CD4-positive, alpha-beta T cell treated with Interleukin-12 subunit alpha and Interleukin-12 subunit beta, for 1 hour (primary cell): ENCODE measurements at places on chromosomes 6 and 20.
A peak's percentile ranks its signal among the peaks of the same experiment; 100 is the strongest.

DNA sequence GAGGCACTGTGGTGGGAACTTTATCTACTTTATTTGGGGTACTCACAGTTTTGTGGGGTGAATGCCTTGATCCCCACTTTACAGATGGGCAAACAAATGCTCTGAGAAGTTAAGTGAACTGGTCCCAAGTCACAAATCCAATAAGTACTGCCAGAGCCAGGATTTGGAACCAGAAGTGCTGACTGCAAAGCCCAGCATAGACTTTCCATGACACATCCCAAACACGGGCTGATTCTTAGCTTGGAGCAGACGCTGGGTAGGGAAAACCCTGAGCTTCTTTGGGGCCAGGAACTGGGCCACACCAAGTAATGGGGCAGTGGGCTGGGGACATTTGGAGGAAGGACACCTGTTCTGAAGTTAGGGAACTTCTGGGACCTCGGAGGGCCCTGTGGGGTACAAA lies 20.3 kb downstream of the RIN2 start:
- no peak for DNase-seq

- DNase-seq = no peak
Measured at GRCh38 chr6:44342489-44342888, at the start of gene SPATS1. Gene SPATS1, plus strand, starts transcription at chr6:44342650. Its CDS starts 446 bp downstream, at chr6:44343096.

DNA sequence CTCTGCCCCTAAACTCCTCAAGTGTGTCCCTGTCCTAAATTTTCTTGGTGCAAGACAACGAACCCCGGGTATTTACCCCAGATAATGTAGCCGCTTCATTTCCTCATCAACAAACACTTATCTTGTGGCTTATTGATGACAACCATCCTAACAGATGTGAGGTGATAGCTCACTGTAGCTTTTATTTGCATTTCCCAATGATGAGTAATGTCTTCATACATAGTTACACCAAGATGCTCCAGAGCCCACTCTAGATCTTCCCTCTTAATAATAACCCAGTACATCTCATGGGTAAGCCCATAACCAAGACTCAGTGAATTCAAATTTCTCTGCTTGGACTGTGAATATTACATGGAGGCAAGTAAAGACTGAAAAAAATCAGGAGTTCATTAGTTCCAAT lies 48.2 kb upstream of the BEND6 start:
- DNase-seq = no peak

GRCh38 chr6:34462551-34462971 lies 3.3 kb upstream of the PACSIN1 start:
- DNase-seq = no peak

DNA sequence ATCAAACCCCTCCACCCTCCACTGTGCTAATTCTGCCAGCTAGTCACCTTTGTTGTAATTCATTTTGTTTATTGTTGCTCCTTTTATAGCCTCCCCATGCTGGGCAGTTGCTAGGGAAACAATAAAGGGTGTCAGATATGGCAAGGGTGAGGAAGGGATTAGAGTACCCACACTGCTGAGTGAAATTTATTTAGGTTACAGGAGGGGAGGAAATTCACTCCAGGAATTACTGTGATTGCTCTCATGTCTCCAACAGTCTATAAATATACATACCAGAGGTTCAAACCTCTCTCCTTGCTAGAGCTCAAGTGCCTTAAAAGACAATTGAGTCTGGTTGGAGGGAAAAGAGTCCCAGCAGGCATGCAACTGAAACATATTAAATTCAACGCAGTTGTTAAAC lies 90.6 kb upstream of the ADGRF1 start:
- DNase-seq = no peak

DNA sequence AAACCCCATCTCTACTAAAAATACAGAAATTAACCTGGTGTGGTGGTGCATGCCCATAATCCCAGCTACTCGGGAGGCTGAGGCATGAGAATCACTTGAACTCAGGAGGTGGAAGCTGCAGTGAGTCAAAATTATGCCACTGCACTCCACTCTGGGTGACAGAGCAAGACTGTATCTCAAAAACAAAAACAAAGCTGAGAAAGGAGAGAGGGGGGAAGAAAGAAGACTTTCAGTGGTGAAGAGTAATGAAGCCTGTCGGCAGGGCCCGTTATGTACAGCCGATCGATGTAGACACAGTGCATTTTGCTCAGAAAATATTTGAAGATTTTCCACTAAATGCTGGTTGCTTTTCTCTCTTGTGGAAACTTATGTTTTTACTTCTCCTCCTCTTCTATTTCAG lies 13.8 kb downstream of the VAPB start:
- no peak for DNase-seq

GRCh38 chr20:34704177-34705007 lies at the start of gene TP53INP2:
Gene TP53INP2, plus strand, starts transcription at chr20:34704344. Its CDS starts 4,396 bp downstream, at chr20:34708740.
- DNase-seq = peak; percentile 93

GRCh38 chr20:59933849-59934585 lies 580 bp upstream of the SYCP2 start:
- peak; percentile 81 for DNase-seq

GRCh38 chr6:3755637-3756545 lies 4.4 kb upstream of the PXDC1 start:
- DNase-seq = no peak

DNA sequence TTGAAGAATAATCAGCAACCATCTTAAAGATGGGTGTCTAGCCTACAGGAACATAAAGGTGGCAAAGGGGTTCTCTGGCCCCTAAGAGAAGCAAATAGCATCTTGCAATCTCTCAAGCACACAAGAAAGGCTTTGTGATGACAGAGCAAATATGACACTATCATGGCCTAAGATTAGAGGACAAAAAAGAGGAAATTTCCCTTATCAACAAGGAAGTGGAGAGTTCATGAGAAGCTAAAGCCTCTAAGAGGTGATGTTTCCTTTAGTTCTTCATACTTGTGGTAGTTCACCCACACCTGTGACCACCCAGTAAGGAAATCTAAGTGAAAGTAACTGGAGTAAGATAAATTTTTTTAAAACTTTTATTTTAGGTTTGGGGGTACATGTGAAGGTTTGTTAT lies 88.4 kb downstream of the OLIG3 start:
- DNase-seq = no peak

DNA sequence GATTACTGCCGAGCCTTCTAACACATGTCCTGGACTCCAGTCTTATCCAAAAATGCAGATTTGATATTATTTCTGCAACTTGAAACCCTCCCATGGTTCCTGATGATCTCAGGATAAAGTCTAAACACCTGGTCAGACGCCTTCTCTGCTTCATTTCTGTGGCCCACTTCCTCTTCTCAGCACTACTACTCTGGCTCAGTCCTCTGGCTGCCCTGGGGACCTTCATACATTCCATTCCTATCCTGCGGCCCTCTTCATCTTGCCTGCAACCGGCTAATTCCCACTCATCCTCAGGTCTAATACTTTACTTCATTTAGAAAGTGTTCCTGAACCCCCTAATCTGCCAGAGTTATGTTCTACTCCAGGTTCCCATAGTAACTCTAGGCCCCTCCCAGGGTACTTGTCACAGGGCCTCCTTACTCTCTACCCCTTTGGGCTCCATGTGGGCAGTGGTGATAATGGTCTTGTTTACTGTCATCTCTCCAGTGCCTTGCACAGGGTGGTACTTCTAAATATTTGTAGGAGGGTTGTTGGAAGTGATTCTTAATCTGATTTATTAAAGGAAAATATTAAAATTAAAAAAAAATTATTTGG lies 18.9 kb downstream of the MAN1A1 start:
- DNase-seq = no peak

DNA sequence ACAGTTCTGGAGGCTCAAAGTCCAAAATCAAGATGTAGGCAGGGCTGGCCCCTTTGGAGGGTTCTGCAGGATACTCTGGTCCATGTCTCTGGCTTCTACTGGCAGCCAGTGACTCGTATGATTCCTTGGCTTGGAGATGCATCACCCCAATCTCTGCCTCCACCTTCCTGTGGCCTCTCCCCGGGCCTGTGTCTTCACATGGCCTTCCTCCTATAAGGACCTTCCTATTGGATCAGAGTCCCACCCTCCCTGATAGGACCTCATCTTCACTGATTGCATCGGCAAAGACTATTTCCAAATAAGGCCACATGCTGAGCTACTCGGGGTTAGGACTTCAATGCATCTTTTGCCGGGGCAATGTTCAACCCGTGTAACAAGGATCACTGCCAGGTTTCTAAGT lies 509.0 kb downstream of the CD83 start:
- DNase-seq = no peak

DNA sequence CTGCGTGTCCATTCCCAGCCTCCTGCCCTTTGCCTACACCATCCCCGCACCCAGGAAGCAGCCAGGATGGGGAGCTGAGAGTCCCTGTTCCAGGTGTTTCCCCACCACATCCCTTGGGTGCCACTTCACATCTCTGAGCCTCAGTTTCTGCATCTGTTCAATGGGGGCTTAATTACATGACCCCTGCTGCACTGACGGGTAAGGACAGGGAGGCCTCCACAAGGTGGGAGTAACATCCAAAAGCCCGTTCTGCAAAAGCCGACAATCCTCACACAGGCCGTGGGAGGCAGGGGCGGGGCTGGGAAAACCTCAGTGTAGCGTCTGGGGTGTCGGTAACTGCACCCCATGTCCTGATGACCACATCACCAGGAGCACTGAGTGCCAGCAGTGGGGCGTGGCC lies 41.3 kb downstream of the GRM4 start:
- no peak for DNase-seq

GRCh38 chr6:45613656-45614055 lies 235.9 kb upstream of the SUPT3H start:
- no peak for DNase-seq

DNA sequence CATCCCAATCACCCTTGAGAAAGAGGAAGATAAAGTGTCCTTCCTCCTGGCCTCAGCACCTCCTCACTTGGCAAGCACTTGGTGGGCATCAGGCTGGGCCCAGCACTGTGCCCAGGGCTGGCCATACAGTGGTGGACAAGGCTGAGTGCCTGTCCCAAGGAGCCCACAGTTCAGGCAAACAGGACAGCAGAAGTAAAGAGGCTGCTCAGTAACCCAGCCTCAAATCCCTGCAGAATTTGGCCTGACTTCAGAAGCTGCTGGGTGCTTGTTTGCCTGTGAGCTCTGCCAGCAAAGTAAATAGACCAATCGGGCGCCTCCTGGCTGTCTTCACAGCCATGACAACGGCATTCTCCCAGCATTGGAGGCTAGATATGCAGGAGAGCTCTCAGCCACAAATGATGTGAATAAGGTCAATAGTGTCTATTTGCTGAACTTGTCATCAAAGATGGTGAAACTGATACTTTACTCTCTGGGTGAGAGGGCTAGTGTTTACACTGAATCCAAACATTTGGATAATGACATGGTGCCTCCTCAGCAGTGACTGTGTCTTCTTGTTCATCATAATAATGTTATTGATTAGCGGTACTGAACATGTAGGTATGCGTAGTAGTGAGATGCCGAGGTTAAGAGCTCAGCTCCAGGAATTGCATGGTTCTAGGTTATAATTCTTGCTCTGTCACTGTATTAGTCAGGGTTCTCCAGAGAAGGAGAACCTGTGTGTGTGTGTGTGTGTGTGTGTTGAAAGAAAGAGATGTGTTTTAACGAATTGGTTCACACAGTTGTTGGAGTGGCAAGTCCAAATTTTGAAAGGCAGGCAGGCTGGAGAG lies 36.9 kb upstream of the FANCE start:
- peak; percentile 34 for DNase-seq

DNA sequence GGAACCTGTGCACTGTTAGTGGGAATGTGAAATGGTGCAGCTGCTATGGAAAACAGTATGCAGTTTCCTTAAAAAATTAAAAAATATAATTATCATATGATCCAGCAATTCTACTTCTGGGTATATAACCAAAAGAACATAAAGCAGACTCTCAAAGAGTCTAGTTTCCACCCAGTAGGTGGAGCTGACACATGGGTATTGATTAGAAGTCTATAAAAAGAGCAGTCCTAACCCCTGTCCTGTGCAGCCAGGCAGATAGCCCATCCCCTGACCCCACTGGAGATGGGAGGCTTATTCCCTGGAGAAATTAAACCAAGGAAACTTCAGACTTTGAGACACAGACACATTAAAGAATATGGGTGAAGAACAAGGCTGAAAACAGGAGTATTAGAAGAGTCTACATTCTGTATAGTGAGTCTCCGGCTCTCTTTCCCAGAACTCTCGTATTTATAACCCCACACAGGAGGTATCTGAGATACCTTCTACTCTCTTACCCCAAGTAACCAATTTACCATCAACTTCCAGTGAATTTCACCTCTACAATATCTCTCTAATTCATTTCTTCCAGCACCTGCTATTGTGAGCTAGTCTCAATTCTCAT lies 92.3 kb downstream of the SEL1L2 start:
- no peak for DNase-seq

DNA sequence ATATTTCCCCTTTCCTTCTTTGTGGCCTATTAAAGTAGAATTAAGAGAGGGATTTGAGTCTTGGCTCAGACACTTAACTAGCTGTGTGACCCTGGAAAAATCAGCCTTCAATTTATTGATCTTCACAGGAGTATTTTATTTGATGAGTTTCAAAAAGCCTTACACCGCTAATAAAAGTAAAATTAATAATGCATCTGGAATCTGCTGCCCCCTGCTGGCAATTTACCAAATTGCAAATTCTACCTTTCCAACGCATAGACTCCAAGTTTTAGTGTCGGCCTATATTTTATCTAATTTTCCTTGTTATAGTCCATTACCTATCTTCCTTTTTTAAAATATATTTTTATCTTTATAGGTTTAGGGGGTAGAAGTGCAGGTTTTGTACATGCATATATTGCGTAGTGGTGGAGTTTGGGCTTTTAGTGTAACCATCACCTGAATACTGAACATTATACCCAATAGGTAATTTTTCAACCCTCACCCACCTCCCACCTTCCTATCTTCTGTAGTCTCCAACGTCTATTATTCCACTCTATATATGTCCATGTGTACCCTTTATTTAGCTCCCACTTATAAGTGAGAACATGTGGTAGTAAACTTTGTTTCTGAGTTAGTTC lies 46.3 kb downstream of the GOPC start:
- DNase-seq = peak; percentile 69

DNA sequence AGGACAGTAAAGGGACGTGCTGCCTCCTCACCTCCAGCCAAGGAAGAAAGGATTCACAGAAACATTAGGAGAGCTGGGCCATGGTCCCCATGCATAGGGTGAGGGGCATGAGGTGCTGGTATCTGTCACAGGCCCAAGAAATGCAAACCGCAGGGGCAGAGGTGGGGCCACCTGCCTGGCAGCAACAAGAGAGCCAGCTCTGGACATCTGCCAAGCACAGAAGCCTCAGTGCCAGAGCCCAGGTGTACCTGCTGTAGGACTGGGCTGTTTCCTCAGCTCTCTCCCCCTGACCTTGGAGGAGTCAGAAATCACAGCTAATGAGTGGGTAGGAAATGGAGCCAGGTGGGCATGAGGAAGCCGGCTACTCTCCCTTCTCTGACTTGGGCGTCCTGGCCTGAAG lies 45.3 kb downstream of the SLC2A12 start:
- no peak for DNase-seq
